ENCODE measurements at places on chromosomes 2 and 18.
A peak's percentile ranks its signal among the peaks of the same experiment; 100 is the strongest.

- DNase-seq, result no peak
Observed at GRCh38 chr2:173458991-173459780, 104.5 kb downstream of the CDCA7 start.

GRCh38 chr2:234684466-234684865 is 187.6 kb upstream of the ARL4C start:
- no peak for DNase-seq

DNA sequence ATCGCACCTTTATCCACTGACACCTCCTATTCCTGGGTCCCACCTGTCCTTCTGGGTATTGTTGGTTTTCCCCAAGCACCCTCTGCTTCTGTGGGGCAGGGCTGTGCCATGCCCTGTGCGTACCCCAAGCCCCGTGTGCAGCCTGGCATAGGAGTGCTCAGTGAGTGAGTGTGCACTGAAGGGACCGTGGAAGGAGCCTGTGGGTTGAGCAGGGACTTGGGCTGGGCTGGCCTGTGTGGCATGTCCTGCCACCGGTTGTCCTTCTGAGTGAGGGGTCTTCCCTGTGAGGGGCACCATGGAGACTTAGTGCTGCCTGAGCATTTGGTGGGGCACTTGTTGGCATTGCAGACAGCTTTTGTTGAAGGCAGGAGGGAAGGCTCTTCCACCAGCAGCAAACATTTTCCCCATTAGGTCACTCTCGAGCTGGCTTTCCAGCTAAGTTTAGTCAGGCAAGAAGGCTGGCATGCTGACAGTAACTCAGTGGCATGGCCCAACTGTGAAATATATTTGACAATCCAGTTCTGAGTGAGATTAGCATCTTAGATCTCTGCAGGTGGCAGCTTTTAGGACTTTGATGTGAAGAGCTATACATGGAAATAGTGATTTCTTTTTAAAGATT is 64.7 kb downstream of the LPIN1 start:
- DNase-seq, result no peak

DNA sequence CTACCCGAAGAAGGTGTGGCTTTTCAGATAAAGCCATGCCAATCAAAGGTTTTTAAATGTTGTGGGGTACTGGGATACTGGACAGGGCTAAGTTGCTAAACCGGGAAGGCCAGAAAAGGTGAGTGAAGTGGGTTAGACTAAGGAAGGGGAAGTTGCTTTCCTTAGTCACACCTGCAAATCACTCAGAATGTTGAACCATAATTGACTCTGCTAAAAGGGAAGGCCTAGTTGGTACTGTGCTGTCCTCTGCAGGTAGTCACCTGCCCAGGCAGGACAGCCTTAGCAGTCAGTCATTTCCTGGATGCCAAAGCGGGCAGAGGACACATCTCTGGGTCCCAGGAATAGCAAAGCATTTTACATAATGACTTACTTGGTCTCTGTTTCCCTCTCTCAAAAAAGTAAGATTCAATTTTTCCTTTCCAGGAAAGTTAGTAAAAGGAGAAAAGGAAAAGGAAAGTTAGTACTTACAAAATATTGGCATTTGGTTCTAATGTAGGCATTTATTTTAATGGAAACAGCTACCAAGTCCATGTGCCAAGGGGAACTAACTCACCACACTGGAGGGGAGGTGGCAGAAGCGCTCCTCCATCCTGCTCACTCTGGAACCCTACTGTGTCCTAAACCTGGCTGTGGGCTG is 60.3 kb downstream of the RFTN2 start:
- no peak for DNase-seq

GRCh38 chr18:55856679-55857078 is 268.7 kb upstream of the TCF4 start:
- DNase-seq, result no peak

GRCh38 chr2:128732976-128733431 is 414.3 kb upstream of the HS6ST1 start:
- no peak for DNase-seq

- DNase-seq, result no peak
Observed at GRCh38 chr2:178845566-178846457, 38.6 kb upstream of the TTN start.

GRCh38 chr2:213015387-213016165 is 135.8 kb downstream of the IKZF2 start:
- DNase-seq, result no peak

- DNase-seq, result no peak
Observed at GRCh38 chr2:70897203-70897976, 38.3 kb upstream of the ATP6V1B1 start.

DNA sequence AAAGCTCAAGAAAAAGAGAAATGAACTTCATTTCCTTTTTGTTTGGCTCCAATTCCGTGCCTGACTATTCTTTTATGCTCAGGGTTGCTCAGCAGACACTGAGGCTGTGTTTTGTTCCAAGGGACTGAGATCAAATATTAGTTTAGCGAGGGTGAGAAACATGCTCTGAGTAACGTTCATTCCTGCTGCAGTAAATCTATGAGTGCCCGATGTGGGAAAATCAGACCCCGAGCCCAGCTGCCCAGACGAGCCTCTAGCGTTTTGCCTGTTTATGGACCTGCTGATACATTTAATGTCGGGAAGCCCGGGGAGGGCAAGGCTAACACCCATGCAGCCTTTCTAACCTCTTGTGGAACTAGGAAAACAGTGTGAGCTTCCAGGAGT is 119.2 kb downstream of the VAPA start:
- no peak for DNase-seq

DNA sequence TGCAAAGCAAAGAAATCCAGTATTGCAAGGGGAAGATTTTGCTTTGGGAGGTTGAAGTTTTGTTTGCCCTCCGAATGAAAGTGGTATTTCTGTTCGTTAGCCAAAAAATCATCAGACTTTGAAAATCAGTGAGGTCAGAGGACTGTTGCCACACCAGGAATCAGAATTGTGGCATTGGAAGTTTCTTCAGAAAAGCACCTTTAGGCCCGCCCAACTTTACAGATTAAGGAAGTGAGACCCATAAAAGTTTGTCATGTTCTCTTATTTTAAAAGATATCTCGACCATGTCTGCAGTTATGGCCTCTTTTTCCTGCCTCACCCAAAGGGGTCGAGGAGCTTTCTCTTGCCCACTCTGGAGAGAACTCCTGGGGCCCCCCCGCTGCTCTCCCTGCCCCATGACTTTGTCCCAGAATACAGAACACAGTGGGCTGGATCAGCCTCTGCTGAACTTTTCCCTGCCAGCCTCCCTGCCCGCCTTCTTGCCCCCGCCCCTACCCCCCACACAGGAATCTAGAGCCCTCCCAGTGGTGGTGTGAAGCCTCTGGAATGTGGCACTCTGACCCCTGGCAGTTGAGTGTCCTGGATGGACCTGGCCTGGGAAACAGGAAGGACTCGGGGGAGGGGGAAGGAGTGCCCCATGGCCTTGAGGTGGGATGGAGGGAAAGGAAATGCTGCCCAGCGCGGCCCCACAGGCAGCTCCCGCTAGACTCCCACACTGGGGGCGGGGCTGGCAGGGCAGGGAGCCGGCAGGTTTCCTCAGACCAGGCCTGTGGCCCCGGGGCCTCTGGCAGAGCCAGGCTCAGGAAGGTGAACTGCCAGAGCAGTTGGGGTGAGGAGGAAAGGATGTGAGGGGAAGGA is 25.3 kb downstream of the CRIM1 start:
- peak; percentile 71 for DNase-seq

DNA sequence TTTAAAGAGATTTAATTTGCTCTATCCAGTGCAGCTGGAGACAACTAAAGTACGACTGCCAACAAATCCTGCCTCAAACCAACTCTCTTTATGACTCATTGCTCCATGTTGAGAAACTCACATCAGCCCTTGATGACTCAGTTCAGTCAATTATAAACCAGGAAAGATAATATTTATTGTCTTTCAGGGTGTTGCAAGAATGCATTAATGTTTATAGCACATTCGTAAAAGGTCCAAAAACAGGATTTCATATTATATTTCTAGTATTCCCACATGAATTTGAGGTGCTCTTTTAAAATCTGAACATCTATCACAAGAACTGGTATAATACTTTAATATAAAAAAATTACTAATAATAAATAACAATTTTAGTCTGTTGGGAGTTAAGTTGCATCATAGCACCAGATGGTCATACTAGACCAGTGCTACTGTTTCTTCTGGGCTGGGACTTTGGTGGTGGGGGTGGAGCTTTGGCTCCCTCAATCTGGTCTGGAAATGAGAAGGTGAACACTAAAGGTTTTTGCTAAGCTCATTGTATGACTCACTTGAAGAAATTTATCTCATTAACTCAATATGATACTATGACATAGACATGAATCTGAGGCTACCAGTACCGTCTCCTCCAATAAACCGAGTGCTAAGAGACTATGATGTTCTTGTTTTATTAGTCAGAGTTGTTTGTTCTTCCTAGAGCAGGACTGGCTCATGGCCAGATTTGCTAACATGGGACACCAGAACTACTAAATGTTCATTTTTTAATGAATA is 26.6 kb upstream of the MAP3K20 start:
- no peak for DNase-seq

GRCh38 chr2:26174691-26175465 is 2.0 kb downstream of the GAREM2 start:
- DNase-seq, result no peak

DNA sequence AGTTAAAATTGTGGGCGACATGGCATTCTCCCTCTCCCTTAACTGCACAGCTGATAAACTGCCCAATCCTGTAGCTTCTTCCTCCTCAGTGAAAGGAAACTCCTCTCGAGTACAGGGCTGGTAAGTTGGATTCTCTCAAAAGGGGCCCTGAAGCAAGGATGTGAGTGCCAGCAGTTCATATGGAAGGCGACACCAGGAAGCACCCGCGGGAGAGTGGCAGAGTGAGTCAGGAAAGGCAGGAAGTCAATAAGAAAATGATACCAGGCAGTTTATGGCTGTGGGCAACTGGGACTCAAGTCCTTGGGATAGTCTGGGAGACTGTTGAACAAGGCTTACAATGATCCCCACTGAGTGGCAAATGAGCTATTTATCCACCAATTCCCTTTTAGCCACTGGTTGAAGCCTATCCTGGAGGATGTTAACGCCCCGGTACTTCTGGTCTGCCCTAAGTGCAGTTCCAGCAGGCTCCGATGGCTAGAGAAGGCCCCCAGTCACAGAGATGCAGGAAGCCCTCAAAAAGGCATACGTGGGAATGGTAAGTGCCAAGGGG is 34.8 kb downstream of the ABHD3 start:
- DNase-seq, result no peak

DNA sequence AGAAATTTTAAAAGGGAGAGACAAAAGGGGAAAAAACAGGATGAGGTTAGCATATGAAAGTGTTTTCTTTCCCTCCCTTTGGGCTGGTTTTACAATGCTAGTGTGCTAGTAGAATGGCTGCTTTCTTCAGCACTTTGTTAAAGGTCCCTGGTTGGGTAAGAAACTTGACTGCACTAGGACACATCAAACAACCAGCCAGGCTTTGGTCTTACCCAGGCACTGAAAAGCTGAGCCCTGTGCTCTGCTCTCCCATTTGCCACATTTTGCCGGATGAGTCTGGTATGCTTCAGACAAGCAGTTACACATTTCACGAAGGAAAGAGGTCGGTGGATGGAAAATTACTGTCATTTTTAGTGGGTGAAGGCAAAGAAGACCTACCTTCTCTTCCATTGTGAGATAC is 242.0 kb downstream of the DPP10 start:
- no peak for DNase-seq

- no peak for DNase-seq
Observed at GRCh38 chr2:17583166-17583565, 42.7 kb downstream of the VSNL1 start.

DNA sequence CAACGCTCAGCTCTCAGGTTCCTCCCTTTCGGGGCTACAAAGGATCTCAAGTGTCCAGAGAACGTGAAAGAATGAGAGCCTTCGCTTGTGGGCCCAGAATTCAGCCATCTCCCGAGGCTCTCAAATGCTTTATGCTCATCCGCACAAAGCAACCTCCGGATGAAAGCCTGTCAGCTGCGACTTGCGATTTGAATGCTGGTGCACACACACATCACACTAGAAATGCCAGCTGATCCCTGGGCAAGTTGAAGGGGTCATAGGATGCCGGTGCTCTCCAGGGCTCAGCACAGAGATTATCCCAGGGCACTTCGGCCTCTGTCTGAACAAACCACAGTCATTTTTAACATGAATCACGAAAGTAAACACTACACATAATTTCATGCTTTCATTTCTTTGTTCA is 141.8 kb upstream of the MYT1L start:
- no peak for DNase-seq

- no peak for DNase-seq
Observed at GRCh38 chr2:138446043-138446442, 55.5 kb upstream of the SPOPL start.

DNA sequence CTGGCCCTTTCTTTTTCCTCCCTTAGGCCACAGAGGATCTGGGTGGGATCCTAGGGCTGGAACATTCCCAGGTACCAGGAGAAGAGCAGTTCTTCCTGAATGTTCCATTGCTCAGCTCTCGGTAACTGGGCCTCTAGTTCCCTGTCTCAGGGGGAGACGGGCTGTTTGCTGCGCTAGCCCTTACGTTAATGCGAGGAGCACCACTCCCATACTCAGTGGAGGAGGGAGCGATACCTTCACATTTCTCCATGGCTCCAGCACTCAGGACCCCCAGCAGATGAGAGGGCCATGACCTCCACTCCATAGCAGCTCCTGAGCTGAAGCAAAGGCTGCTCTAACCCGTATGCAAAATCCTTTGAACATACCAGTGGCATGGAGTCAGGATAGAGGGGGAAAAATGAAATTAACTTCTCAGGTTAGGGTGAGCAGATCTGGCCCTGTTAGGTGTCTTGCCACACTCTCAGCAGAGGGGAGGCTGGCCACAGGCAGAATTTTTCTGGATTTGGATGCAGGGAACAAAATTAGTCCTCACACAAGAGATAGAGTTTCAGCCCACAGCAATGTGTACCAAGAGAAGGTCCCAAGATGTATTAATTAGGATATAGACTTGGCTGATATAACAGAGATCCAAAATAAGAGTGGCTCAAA is 206.7 kb downstream of the ZFP36L2 start:
- no peak for DNase-seq

GRCh38 chr2:19532547-19533196 is 174.2 kb upstream of the OSR1 start:
- no peak for DNase-seq

GRCh38 chr2:86000131-86000937 is 105.4 kb downstream of the POLR1A start:
- DNase-seq, result no peak

Data from upper lobe of right lung (tissue), 1 donor.